ENCODE measurements at places on chromosomes 1 and 21. TPM values are rescaled to one million over a fixed set of nuclear protein-coding genes. Genes with fewer than 3 reads are reported as not detected.

KIRREL1 gene
- total RNA-seq = 33.9 TPM

PDIK1L gene
- 15.4 TPM for total RNA-seq

DNA sequence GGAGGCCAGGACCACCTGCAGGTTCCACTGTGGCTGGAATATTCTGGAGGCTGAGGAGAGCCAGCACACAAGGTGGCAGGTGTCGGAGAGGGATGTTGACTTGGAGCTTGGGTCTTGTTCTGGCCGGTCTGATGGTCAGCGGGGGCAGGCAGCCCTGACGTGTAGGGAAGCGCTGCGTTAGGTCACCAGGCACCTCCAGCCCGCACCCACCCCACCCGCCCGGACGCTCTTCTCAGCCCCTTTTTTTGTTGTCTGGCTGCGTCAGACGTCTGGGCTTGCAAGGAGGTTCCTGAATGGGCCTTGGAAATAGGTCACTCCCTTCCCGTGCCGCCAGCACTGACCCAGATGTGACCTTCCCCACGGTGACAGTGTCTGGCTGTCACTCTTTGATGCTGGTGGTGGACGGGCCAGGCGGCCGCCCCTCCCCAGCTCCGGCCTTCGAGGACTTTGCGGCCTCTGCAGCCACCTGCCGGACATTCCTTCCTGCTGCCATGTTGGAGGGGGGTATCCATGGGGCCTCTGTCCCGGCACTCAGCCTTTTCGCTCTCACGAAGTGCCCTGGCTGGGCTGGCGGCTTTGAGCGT lies 30.1 kb downstream of the SPSB1 start:
- peaks cover 35% of the 10 kb centered on the region for H3K4me1 ChIP-seq
- H3K36me3 ChIP-seq = no peaks in the 10 kb centered on the region
- H3K27ac ChIP-seq = no peak overlapping the region
- peak; percentile 32 for DNase-seq
- H3K27me3 ChIP-seq = no peaks in the 10 kb centered on the region
- H3K4me3 ChIP-seq = no peak overlapping the region

- H3K4me3 ChIP-seq = no peak overlapping the region
- H3K27me3 ChIP-seq = no peaks in the 10 kb centered on the region
- DNase-seq = peak; percentile 57
These were observed 70.7 kb upstream of the ESRRG start for GRCh38 chr1:216793973-216794372.

GRCh38 chr1:240663169-240663879 lies 51.4 kb upstream of the GREM2 start:
- no peaks in the 10 kb centered on the region for H3K4me1 ChIP-seq
- no peak overlapping the region for H3K27ac ChIP-seq
- no peak for DNase-seq
- H3K4me3 ChIP-seq = no peak overlapping the region
- H3K36me3 ChIP-seq = no peaks in the 10 kb centered on the region
- no peaks in the 10 kb centered on the region for H3K27me3 ChIP-seq

- no peak for DNase-seq
- no peak overlapping the region for H3K27ac ChIP-seq
- no peaks in the 10 kb centered on the region for H3K4me1 ChIP-seq
- no peaks in the 10 kb centered on the region for H3K27me3 ChIP-seq
- H3K36me3 ChIP-seq = no peaks in the 10 kb centered on the region
- no peak overlapping the region for H3K4me3 ChIP-seq
These were observed 8.5 kb upstream of the PRDM15 start for GRCh38 chr21:41887667-41888066.

DNA sequence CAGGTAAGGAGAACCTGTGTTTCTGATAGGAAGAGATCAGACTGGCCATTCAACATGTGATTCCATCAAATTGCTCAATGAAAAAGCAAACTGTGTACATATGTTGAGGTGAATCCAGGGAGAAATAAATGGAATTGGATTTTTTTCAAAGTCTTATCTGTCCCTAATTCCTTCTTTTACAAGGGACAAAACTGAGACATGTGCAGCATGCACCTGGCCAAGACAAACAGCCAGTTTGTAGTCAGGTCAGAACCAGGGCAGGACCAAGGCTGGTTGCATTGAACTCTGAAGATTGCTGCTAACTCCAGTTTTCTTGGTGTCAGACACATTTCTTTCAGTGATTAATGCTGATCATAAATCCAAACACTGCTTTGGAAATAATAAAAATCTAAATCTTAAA lies 69.6 kb upstream of the CCDC190 start:
- H3K4me3 ChIP-seq = no peak overlapping the region
- no peak overlapping the region for H3K27ac ChIP-seq
- H3K27me3 ChIP-seq = no peaks in the 10 kb centered on the region
- no peaks in the 10 kb centered on the region for H3K4me1 ChIP-seq

DNA sequence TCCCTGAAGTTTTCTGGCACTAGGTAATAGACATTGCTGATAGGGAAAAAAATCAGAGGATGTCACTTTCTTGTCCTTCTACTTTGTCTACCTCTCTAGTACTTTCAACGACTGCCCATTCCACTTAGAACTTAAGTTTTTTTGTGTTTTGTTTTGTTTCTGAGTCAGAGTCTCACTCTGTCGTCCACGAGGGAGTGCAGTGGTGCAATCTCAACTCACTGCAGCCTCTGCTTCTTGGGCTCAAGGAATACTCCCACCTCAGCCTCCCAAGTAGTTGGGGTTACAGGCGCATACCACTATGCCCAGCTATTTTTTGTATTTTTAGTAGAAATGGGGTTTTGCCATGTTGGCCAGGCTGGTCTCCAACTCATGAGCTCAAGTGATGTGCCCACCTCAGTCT lies 79.2 kb downstream of the SGIP1 start:
- no peak for DNase-seq
- H3K27me3 ChIP-seq = no peaks in the 10 kb centered on the region
- H3K27ac ChIP-seq = no peak overlapping the region
- no peaks in the 10 kb centered on the region for H3K36me3 ChIP-seq
- H3K4me3 ChIP-seq = no peak overlapping the region
- H3K4me1 ChIP-seq = no peaks in the 10 kb centered on the region

DNA sequence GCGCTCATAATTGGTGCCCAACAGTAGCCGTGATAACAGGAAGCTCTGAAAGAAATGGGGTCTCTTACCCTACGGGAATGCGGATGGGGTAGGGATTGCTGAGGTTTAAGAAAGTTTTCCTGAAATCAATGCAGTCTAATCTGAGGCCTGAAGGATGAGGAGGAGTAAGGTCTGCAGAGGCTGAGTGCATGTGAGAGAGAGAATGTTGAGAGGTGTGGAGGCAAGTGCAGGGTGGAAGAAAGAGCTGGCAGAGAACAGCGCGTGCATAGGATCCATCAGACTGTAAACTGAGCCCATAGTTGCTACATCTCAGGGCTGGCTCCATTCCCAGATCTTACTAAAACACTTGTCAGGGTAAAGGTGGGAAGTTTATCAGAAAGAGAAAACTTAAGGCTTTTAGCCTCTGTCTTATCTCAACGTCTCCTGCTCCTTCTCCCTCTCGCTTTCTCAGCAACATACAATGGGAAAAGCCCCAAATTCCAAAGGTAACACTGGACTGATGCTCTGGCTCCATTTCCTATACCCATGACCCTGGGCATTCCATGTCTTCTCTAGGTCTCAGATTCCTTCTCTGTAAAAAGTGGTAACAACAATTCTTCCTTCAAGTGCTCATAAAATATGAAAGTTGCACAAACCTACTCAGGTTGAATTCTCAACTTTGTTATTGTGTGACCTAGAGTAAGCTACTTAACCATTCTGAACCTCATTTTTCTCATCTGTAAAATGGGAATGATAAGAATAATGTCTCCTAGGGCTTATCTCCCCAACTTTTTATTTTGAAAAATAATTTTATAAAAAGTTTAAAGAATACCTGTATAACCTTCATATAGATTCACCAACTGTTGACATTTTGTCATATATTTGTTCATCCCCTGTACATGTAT lies 75.2 kb downstream of the SH3GLB1 start:
- no peak overlapping the region for H3K4me3 ChIP-seq
- no peaks in the 10 kb centered on the region for H3K27me3 ChIP-seq
- no peaks in the 10 kb centered on the region for H3K36me3 ChIP-seq

- H3K4me1 ChIP-seq = no peaks in the 10 kb centered on the region
- DNase-seq = no peak
- H3K27me3 ChIP-seq = no peaks in the 10 kb centered on the region
- no peak overlapping the region for H3K4me3 ChIP-seq
- no peak overlapping the region for H3K27ac ChIP-seq
These were observed 95.7 kb downstream of the UROD start for GRCh38 chr1:45107782-45108181.

GRCh38 chr1:42176902-42177519 lies 12.5 kb upstream of the GUCA2A start:
- no peak overlapping the region for H3K4me3 ChIP-seq
- peaks cover 69% of the 10 kb centered on the region for H3K4me1 ChIP-seq
- no peaks in the 10 kb centered on the region for H3K27me3 ChIP-seq
- DNase-seq = peak; percentile 50
- peak overlapping the region; percentile 62 for H3K27ac ChIP-seq

Data from lung (tissue), 17 donors.